ENCODE measurements at places on chromosomes 1 and 21.

DNA sequence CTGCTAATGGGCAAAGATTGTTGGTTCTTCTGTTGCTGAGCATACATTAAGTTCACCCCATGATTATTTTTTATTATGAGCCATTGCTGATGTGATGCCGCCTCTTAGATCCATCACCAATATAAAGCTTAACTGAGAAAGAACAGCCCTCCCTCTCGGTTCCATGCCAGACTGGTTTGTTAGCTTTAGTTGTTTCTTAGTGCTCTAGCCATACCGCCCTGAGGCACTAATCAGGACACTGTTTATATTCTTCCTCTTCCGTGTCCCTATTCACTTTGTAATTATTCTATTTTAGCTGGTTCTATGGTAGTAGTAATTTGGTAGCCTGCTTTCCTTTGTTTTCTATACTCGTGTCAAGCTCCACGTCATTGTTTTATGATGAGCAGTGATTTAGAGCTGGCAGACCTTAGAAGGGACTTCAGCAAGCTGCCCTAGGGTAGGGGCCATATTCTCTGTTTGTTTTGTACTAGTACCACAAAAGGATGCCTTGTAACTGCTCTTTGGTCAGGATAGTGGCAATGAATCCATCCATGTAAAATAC, 27.3 kb upstream of the PDPN start:
- no peak for DNase-seq

GRCh38 chr1:76543495-76543894, 323.8 kb upstream of the ST6GALNAC5 start:
- no peak for DNase-seq

GRCh38 chr1:201020721-201021629, 2.5 kb downstream of the KIF21B start:
- DNase-seq = no peak

DNA sequence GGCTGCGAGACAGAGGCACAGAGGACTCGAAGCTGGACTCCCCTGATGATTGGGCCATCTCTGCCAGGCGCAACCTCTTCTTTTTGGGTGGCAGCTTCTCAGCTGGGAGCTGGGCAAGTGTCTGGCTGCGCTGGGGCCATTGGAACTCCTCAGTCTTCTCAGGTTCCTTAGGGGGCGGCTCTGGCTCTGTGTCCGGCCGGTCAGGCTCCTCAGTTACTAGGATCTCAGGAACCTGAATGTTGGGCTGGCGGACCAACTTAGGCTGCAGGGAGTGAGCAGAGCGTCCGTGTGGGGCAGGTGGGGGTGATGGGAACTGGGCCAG, 97.5 kb upstream of the EDN2 start:
- DNase-seq = no peak

DNA sequence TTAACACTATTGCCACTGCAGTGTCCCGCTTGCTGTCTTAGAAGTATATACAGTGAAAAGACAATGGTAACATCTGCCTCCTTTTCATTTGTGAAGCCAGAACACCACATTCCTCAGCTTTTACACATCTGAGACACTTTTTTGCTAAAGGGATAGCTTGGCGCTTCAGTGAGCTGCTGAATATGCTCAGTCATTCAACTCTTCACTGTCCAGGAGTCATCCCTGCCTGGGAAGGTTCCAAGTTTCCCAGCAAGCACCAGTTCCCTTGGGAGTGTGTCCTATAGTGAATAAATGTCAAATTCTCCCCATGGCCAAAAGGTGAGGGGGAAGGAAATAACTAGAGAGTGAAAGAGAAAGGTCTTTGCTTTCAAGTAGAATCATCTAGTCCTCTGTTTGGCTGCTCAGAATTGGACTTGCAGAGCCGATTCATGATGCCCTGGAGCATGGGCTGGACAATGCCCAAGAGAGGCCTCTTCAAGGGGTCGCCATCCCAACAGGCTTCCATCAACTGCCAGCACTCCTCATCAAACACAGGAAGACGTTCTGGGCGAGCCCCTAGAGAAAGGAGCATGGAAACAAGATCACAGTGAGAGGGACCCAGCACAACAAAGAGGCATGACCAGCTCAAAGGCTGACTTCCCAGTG, 25.5 kb upstream of the RBBP5 start:
- DNase-seq = no peak

DNA sequence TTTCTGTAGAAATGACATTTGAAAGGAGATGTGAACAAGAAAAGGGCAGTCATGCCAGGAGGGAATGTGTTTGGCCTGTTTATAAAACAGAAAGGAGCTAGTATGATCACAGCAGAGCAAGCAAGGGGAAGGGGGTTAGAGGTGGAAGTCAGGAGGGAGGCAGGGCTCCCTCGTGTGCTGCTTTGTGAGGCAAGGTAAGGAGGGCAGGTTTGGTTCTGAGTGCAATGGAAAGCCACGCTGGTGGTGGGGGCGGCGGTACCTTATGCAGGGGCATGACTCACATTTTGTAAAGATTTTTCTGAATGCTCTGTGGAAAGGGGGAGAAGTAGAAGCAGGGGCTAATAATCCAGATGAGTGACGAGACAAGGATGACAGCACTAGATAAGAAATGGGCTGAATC, 197.5 kb upstream of the C8B start:
- no peak for DNase-seq

- no peak for DNase-seq
Observed at GRCh38 chr1:29811247-29811646, 574.9 kb downstream of the PTPRU start.

GRCh38 chr1:41783189-41783639, 135.5 kb downstream of the HIVEP3 start:
- no peak for DNase-seq

GRCh38 chr21:45401916-45402900, 2.8 kb upstream of the COL18A1 start:
- DNase-seq = no peak

DNA sequence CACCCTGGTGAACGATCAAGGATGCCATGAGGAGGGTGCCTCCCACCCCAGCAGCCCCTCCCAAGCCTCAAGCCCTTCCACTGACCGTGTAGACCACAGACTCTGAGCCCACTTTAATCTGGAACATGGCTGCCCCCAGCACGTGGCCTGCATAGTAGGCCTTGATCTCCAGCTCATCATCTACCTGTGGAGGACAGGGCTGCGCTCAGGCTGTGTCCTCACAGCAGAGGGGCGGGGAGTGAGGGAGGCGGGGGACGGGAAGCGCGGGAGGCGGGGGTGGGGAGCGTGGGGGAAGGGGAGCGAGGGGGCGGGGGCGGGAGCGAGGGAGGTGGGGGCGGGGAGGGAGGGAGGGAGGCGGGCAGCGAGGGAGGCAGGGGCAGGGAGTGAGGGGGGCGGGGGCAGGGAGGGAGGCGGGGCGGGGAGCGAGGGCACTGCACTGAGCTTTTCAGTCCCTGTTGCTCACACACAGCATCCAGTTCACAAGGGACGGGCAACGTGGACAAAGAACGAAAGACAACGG, 7.1 kb downstream of the PUSL1 start:
- no peak for DNase-seq

GRCh38 chr1:47230692-47231300, 1.2 kb downstream of the TAL1 start:
- DNase-seq = no peak

GRCh38 chr1:24022581-24023361, 42.6 kb upstream of the SRSF10 start:
- no peak for DNase-seq

DNA sequence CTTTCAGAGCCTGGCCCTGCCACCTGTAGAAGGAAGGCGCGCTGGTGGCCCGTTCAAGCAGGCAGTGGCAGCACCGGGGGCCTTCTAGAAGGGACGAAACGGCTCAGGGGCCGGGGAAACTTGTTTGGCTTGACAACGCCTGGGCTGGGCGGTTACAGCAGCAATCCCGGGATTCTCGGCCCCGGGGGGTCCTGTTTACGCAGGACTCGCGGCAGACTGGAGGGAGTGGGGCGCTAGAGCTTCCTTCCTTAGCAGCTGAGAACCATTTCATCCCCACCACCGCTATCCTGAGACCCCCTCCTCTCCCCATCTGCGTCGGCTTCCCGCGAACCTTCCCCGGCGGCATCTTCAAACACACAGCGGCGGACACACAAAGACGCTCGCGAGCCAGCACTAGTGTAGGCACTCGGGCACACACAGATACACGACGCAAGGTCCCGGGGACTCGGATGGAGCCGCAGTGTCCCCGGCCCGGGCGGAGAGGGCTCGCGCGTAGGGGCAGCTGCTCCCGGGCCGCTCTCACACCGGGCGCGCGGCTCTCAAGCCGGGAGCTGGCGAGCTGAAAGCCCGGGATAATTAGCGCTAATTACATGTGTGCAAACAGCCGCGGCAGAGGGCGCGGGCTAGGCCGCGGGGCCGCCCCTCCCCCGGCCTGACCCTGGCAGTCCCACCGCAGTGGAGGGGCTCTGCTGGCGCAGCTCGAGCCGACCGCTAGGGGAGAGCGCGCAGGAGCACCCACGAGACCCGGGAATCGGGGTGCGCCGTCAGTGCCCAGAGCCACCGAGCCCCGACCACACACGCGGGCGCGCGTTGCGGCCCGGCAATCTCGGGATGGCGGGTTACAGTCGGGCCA, 271.4 kb downstream of the FOXD2 start:
- no peak for DNase-seq

DNA sequence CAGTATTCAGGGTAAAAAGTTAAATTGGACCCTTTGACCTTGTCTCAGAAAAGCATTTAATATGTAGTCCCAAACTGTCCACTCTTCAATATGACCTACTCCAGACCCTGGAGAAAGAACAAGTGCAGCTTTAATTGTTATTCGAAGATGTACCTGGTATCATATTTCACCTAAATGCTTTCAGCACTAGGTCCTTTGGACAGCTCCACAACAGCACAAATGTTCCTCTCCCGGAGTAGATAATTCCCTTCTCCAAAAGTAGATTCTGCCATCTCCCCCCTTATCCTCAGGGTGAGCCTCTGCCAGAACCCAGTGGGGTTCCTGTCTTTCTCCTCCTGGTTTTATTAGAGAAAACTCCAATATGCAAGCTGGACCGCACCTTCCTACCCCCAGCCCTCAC, 104.5 kb upstream of the AJAP1 start:
- no peak for DNase-seq

- DNase-seq = no peak
Observed at GRCh38 chr1:237470712-237471338, 419.9 kb downstream of the ZP4 start.

GRCh38 chr21:32520875-32521735, 64.2 kb downstream of the TCP10L start:
- no peak for DNase-seq

GRCh38 chr1:23854568-23854967, 13.5 kb downstream of the FUCA1 start:
- DNase-seq = no peak

GRCh38 chr1:184030433-184031091, 7.0 kb downstream of the COLGALT2 start:
- DNase-seq = no peak

DNA sequence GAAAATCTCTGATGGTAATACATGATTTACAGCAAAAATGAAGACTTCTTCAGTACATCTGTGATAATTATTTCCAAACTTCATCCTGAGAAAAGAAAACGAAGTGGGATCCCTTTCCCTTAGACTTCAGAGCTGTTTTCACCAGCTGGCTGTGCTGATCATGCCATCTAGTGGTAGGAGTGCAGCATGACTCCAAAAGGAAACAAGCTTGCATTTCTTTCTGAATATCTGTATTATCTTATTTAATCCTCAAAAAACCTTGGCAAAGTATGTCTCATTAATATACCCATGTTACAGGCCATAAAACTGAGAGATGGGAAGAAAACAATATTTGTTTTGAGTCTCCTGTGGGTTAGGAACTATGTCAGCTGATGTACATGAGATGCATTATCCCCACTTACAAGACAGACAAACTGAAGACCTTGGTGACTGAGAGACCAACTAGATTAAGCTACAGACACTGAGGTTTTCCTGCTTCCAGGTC, 9.8 kb upstream of the GJA8 start:
- peak; percentile 21 for DNase-seq

GRCh38 chr1:27099587-27100334, 55.2 kb downstream of the SLC9A1 start:
- DNase-seq = peak; percentile 34

- no peak for DNase-seq
Observed at GRCh38 chr1:26581287-26581651, 51.7 kb downstream of the RPS6KA1 start.

GRCh38 chr1:96833376-96833775, 111.8 kb downstream of the PTBP2 start:
- DNase-seq = no peak

DNA sequence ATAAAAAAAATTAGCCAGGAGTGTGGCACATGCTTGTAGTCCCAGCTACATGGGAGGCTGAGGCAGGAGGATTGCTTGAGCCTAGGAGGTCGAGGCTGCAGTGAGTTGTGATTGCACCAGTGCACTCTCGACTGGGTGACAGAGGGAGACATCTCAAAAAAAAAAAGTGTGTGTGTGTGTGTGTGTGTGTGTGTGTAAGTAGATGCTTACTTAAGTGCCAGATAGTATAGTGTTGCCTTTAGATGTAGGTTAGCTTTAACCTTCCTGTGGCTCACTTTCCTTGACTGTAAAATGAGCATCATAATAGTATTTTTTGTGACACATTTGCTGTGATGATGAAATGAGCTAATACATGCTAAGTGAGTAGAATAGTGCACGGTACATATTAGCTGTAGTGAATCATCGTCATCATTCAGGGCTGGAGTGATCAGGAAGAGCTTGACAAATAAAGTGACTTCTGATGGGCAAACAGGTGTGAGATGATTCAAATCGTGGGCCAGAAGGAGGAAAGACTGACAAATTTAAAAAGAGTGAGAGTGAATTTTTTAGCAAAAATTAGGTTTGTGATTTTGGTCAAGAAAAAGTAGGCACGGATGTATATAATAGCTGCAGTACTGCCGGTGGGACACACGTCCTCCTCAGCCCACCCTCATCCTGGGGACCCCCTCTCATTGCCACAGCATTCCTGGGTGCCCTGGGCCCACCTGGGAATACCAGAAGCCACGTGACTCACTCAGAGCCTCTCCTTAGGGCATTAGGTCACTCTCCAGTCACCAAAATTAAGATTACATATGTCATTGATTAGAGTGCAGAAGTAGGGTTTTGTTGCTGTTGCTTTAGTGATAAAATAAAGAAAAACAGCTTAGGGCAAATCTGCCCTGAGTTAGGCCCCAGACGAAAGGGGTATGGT, 33.9 kb downstream of the EIF2D start:
- no peak for DNase-seq

GRCh38 chr21:45086337-45086958, 12.1 kb downstream of the ADARB1 start:
- DNase-seq = no peak

- DNase-seq = no peak
Observed at GRCh38 chr1:157181258-157181657, 43.1 kb upstream of the ETV3 start.

DNA sequence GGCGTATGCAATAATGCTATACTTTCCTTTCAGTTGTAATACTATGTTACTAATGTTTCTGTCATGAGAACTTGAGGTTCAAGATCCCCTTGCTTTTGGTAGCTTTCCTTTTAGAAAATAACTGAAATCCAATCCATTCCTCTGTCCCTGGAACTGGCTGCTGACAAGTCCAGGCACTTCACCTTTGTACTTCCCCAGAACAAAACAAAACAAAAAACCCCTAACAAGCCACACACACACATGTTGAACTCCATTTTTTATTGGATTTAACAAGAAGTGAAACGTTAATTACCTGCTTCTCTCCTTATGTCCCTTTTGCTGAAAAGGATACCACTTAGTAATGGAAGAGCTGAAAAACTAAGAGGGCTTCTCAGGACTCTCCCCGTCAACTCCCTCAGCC, 26.1 kb upstream of the SDC3 start:
- DNase-seq = no peak
